ENCODE measurements at places on chromosomes 2 and 18.

GRCh38 chr18:42525905-42526304 lies 570.9 kb downstream of the PIK3C3 start:
- no peak for DNase-seq

- no peak for DNase-seq
Observed at GRCh38 chr2:196274387-196274809, 103.0 kb upstream of the STK17B start.

- DNase-seq: no peak
Observed at GRCh38 chr2:70477441-70477844, 76.2 kb downstream of the TGFA start.

- DNase-seq: no peak
Observed at GRCh38 chr18:44130376-44130942, 550.2 kb upstream of the SETBP1 start.

- no peak for DNase-seq
Observed at GRCh38 chr2:143030127-143030526, 99.1 kb upstream of the ARHGAP15 start.

All from fibroblast of skin of left quadriceps (primary cell).